ENCODE measurements at places on chromosomes 1 and 21.

- no peak for DNase-seq
These were observed 1.3 kb downstream of the CMPK1 start for GRCh38 chr1:47334765-47335435.

- no peak for DNase-seq
These were observed 123.8 kb upstream of the COL6A1 start for GRCh38 chr21:45857761-45858160.

GRCh38 chr21:34091032-34091431 lies 17.7 kb downstream of the MRPS6 start:
- no peak for DNase-seq

GRCh38 chr1:25572708-25573590 lies 29.5 kb downstream of the LDLRAP1 start:
- DNase-seq = peak; percentile 72

DNA sequence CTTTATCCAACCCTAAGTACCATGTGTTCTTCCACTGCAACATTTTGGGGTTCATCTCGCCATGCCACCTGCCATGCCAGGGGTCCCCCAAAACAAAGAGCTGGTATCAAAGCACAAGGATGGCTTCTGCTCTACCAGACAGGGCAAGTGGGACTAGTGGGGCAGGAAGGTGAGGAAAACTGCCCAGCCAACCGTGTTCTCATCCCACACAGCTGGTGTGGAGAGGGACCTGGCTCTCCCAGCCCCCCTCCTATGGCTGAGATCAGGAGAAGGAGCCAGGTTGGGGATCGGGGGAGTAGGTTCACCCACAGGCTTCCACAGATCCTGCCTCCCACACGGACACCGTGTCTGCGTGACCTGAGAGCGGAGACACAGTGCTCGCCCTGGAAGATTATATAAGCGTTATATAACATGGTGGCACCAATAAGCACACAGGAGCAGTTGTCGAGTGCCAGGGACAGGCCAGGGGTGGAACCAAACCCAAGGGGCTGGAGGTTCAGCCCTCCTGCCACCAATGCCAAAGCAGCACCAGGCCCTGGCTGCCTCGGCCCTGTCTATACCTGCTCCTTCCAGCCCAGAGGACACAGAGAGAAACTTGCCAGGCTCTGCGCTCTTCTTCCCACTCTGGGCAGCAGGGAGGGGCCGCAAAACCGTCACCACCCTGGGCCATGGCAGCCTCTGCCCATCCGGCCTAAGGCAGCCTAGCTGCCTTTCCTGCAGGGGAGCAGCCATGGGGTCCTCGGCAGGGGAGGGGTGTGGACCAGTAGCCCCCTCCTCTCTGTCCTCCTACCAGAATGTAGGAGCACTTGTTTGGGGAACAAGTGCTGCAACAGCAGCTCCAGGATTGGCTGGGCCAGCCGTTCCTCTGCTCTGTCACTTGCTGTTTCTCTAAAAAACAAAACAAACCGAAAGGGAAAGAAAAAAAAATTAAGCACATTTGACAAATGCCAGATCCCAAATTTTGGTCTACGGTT lies 43.5 kb downstream of the CD34 start:
- DNase-seq = peak; percentile 73

GRCh38 chr1:24351918-24352627 lies 32.9 kb downstream of the GRHL3 start:
- DNase-seq = no peak

GRCh38 chr1:245086389-245086969 lies 68.3 kb upstream of the KIF26B start:
- no peak for DNase-seq

DNA sequence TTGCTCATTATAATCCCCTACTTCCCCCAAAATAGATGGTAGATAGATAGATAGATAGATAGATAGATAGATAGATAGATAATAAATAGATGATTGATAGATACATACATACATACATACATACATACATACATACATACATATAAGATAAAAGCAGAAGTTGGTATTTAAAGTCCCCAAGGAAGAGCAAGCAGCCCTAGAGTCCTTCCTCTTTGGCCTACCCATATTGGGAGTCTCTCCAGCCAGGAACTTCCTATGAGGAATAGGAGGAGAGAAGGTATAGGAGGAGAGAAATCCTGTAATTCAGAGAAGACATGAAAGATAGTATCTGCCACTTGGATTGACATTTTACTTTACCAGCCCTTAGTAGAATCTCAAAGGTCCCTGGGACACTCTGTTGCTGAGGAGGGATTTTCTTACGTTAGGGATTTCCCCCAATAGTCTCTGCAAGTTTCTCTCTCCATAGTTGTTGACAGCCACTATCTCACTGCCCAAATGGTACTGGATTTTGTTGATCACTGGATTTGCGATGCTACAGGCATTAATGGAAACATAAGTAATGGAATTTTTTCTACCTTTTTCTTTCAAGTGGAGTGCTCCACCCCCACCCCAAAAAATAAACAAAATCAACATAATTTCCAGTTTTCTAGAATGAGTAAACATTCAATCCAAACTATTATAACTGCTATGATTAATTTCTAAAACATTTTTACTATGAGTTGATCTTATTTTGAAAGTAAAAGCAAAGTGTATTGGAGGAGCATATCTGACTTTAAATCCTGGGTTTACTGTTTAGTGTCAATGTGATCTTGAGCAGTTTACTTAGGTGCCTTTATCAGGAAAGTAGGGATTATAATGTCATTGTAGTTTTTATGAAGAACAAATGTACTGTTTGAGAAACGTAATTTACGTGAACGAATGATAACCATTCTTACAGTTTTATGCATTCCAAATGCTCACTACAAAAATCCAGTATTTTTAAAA lies 93.2 kb upstream of the TNFSF4 start:
- no peak for DNase-seq

DNA sequence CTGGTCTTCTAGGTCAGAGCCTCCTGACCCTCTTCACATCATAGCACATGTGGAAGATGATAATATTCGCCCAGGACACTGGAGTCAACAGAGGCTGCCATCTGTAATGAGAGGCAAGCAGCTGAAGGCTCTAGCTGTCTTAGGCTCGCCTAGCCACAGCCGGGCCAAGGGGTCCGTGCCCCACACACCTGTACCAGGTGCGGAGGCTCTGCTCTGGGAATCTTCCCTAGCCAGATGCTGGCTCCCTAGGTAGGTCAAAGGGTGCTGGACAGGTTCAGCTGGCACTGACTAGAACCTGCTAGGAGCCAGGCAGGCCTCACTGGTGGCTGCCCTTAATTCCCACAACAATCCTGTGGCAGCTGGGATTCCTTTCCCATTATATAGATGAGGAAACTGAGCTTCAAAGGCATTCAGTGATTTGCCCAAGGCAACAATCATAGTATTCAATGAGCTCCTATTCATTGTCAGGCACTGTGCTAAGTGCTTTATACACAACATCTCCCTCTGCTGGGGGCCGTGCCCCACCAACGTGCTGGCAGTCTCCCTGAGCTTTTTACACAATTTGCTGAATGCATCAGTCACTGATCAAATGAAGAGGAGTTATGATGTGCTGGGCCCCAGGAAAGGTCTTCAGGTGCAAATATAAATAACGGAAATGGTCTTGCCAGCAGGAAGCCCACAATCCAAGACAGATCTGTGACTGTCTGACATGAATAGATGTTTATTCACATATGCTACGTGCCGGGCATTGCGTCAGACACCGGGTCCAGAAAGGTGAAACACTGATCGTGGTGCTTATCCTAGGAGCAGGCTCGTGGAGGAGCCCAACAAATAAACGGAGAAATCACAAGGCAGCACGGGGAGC lies 58.0 kb downstream of the DDX20 start:
- DNase-seq = no peak

DNA sequence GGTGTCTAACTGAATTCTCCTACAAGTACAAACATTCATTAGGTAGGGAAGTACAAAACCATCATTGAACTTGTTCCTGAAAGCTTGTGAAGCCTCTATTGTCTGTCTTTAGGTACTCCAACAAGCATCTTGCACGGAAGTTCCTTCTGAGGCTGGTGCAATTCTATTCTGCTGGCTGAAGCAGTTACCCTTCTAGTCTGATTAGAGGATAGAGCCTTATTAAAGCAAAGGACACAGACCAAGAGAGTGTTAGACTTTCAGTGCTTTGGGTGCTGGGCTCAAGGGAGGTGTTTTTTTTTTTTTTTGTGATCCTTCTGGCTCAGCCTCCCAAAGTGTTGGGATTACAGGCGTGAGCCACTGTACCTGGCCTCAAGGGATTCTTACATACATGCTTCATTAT lies 43.8 kb downstream of the HHAT start:
- no peak for DNase-seq

- DNase-seq = no peak
These were observed 36.7 kb downstream of the ACBD3 start for GRCh38 chr1:226149806-226150205.

DNA sequence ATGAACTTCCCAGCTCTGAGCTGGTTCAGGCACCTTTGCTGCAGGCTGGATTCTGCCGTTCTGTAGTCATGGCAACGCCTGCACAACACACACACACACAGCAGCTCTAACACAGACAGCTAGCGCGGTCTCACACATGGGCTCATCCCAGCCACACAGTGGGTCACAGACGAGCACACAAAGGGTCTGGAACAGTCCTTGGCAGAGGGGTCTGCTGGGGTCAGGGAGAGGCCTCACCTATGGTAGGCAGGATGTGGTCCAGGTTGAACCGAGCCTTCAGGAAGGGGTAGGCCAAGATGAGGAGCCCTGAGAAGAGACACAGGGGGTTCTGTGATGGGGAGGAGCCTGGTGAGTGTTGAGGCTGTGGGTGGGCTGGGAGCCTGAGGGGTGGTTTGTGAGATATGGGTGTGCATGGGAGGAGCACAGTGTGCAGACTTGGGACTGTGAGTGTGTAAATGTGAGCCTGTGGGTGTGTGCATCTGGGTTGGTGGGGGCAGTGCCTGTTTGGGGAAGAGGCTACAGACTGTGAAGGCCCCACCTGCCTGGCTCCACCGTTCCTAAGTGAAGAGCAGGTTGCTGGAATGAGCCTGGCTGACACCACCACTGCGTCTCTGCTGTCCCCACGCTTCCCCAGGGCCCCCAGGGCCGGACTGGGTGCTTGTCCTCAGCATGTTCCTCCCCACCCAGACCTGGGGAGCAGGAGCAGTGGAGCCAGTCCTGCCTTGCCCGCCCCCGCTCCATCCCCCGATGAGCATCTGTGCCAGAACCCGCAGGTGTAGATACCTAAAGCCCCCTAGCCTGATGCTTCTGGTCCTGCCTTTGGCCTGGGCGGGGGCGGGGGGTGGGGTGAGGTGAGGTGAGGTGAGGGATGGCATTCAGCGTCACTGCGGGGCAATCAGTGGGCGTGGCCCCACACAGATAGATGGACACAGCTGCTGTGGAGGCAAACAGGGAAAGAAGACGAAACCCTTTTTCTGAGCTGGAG lies 1.5 kb downstream of the KNCN start:
- DNase-seq = peak; percentile 16

DNA sequence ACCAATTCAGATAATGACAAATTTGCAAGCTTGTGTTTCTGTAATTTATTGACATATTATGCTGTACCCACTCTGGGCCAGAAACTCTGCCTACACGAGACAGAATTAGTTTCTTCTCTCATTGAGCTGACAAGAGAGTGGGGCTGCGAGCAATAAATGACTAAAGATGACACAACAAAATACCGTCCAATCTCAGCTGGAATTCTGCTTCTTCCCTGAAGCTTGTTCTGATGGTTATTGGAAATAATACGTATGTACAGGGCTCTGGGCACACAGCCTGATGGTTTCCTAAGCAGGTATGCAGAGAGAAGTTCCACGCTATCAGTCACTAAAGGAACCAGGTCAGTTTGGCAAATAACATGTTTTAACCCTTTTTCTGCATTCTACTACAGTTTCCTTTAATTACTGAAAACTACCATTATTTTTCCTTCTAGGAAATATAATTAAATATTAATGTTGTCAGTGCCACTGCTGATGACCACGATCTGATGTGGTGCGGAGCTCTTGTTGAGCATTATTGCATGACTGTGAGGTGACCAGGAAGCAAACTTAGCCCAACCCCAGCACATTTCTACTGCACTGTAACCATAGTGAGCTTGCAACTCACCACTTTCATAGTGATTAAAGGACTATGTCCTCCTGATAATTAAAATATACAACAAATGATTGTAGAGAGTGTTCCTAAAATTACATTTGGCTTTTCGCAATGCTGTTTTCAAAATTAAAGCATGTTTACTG lies 221.4 kb upstream of the L1TD1 start:
- DNase-seq = no peak

GRCh38 chr1:225464851-225465792 lies 37.3 kb upstream of the LBR start:
- no peak for DNase-seq

DNA sequence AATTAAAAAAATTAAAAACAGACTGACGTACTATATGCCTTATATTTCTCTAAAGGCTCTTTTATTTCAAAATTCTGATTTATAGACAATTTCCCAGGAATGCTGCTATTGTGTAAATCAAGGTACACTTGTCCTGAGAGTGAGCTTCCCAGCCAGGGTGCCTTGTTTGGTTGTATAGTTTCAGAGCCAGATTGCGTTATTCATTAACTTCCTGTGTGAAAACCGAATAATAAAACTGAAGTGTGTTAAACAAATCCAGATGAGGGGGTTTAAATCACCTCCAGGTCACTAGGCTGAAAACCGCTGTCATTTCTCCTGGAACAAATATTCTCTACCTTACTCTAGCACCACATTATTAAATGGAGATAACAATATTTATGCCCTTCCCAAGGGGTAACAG lies 68.7 kb downstream of the LMX1A start:
- peak; percentile 32 for DNase-seq

- peak; percentile 62 for DNase-seq
These were observed 298.6 kb downstream of the PTPRC start for GRCh38 chr1:198937231-198938031.

- DNase-seq = no peak
These were observed 56.7 kb upstream of the CD1D start for GRCh38 chr1:158124034-158124433.

DNA sequence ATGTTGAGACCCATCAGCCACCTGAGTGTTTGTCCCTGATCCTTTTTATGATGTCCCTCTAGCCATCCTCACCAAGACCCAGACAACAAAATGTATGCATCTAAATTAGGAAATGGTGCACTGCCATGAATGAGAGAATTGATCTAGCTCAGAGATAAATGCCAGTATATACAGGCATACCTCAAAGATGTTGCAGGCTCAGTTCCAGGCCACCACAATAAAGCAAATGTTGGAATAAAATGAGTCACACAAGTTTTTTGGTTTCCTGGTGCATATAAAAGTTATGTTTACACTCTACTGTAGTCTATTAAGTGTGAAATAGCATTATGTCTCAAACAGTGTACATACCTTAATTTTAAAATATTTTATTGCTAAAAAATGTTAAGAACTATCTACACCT lies 63.9 kb downstream of the CHIA start:
- DNase-seq = no peak

- no peak for DNase-seq
These were observed 16.6 kb downstream of the MX1 start for GRCh38 chr21:41442481-41443186.

GRCh38 chr1:111517469-111518225 lies 14.2 kb upstream of the ADORA3 start:
- DNase-seq = no peak

- DNase-seq = no peak
These were observed 44.7 kb downstream of the ABCG1 start for GRCh38 chr21:42263591-42264131.

- no peak for DNase-seq
These were observed 102.8 kb downstream of the CLIC6 start for GRCh38 chr21:34771512-34772028.

- no peak for DNase-seq
These were observed 443.4 kb upstream of the C1orf87 start for GRCh38 chr1:60516996-60517395.
